ENCODE measurements at places on chromosomes 5 and 9. TPM values are rescaled to one million over a fixed set of nuclear protein-coding genes. Genes with fewer than 3 reads are reported as not detected.

- DNase-seq = no peak
These were observed 287.4 kb upstream of the ARRDC3 start for GRCh38 chr5:91670563-91670962.

DNA sequence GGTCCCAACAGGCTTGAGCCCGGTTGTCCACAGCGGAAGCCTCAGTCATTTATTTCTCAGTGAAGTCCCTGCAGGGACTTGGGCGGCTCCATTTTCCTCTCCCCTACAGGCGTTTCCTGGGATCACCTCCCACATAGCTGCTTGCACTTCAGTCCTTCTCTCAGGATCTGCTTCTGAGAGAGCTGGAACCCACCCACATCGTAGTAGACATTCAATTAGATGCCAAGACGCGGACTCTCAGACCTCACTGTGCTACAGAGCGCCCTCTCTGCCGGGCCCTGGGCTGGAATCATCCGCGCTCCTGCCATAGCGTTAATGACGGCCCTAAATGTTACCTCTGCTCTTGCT lies 54.0 kb upstream of the ROR2 start:
- no peak for DNase-seq

GRCh38 chr9:111298731-111299598 lies 31.1 kb downstream of the OR2K2 start:
- peak; percentile 77 for DNase-seq

Gene C9orf50
- total RNA-seq = not detected

Gene GKAP1
- 2.2 TPM for total RNA-seq

- no peak for DNase-seq
These were observed 654.6 kb downstream of the ELAVL2 start for GRCh38 chr9:23171479-23171878.

DNA sequence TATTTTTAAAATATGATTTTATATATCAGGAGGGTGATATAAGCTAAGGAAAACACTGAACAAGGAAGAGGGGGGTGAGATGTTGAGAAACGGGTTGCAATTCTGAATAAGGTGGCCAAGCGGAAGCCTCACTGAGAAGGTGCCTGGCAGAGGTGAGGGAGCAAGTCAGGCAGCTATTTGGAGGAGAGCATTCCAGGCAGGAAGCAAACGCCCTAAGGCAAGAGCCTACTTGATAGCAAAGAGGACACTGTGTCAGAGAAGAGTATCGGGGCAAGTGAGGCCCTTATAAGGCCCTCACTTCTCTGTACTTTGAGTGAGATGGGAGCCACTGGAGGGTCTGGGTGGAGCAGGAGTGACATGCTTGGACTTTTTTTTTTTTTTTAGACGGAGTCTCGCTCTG lies 8.0 kb upstream of the CTNNA1 start:
- DNase-seq = no peak

GRCh38 chr5:34022121-34022705 lies 14.4 kb upstream of the AMACR start:
- no peak for DNase-seq

DNA sequence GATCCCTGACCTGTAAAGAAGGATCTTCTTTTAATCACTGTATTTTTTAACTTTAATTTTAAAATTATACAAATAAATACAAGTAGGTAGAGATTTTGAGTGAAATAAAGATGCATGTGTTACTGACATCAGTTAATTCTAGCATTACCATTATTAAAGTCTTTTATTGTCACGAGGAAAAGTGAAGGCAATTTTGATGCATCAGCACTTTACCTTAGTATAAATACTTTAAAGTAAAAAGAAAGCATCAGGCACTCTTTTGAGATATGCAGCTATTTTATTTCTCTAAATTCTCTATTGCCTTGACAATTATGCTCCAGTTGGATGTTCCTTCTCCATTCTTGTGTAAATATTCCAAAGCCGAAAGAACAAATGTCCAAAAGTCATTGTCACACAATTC lies 4.6 kb downstream of the HTR1A start:
- DNase-seq = no peak

DNA sequence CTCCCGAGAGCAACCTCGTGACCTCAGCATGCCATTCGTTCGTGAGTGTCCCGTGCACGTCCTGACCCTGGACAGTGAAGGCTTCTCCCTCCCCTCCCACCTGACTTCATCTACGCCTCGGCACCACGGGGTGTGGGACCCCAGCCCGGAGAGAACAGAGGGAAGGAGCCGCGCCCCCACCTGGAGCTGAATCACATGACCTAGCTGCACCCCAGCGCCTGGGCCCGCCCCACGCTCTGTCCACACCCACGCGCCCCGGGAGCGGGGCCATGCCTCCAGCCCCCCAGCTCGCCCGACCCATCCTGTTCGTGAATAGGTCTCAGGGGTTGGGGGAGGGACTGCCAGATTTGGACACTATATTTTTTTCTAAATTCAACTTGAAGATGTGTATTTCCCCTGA lies 38.3 kb upstream of the FCN2 start:
- DNase-seq = no peak

DNA sequence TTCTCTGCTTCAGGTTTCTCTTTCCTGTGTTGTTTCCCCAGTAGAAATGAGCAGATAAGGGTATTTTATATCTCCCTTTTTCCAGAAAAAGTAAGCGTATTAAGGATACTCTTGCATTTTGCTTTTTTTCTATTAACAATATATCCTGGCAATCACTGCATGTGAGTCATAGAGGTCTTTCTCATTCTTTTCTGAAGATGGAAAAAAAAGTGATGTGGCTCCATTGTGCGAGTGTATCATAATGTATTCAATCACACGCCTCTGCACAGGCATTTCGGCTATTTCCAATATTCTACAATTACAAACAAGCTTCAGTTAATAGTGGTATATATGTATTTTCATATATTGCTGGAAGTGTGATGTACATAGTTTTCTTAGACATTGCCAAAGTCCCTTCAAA lies 155.9 kb downstream of the MED27 start:
- DNase-seq = no peak

- DNase-seq = no peak
These were observed 67.4 kb downstream of the VCAN start for GRCh38 chr5:83538786-83539462.

Gene PCDHGB7
- 11.2 TPM for total RNA-seq

Gene LRRC70
- 1.3 TPM for total RNA-seq

Gene SLC34A3
- total RNA-seq = under 0.01 TPM

- peak; percentile 97 for DNase-seq
These were observed 31.2 kb upstream of the SLC28A3 start for GRCh38 chr9:84371737-84372136.

GRCh38 chr9:90107040-90107725 lies 502.4 kb downstream of the GADD45G start:
- DNase-seq = no peak

- DNase-seq = no peak
These were observed 17.6 kb downstream of the ALDOB start for GRCh38 chr9:101417977-101418376.

DNA sequence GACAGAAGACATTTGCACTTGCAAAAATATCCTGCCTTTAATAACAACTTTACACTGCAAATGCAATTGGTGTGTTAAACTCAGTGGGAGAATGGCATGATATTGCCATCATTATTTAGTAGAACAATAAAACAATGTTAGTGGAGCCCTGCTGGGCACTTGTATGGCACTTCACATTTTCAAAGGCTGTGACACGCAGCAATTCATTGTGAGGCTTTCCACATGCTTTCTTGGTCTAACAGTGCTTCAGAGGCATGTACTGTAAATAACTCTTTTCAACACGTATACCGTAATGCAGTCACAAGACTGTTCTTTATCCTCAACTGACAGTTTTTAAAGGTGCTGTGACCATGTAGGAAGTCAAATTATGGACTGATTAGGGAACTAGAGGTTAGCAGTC lies 155.5 kb upstream of the EPB41L4A start:
- DNase-seq = no peak

DNA sequence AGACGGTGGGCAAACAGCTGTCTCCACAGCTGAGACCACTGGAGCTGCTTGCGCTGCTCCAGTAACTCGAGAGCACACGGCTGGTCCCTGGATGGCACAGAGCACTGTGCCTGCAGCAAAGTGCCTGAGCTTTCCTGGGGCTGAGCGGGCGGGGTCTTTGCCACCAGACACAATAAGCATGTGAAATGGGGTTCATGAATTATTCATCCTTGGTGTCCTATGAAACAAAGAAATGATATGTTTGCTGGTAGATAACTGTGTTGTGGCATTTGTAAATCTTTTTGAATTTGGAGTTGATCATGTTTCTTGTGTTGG lies 151.7 kb upstream of the MPDZ start:
- DNase-seq = no peak

Gene RPL35
- total RNA-seq = 1,986 TPM

Gene MYMK
- total RNA-seq = not detected

DNA sequence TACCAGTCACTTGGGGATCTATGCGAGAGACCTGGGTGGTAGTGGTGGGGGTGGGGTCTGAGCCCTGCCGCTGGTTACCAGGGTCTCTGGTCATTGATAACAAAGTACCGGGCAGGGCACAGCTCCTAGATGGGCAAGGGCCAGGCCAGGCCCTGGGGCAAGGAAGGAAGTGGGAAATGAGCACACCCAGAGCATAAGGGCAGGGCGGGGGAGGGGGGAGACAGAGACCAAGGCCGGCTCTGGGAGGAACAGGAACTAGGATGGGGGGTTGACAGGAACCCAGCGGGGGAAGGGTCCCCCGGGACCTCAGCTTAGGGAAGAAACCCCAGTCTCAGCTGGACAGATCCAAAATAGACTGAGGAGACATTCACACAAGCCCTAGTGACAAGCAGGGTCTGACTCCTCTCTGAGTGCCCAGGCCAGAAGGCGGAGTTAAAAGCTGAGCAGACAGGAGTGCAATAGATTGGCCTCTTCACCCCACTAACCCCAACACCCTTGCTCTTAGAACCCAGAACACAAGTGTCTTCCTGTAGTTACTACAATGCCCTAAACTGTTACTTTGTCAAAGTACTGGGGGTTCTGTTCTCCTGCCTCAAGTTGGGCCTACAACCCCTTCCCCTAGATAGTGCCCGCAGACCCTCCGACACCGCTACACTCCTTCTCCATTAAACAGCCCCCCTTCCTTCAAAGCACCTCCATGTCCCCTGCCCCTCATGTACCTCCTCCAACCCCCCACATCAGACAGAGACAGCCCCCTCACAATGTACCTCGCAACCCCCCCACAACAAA lies 628 bp downstream of the ATOSB start:
- DNase-seq = peak; percentile 39

Gene AQP7
- total RNA-seq = not detected

DNA sequence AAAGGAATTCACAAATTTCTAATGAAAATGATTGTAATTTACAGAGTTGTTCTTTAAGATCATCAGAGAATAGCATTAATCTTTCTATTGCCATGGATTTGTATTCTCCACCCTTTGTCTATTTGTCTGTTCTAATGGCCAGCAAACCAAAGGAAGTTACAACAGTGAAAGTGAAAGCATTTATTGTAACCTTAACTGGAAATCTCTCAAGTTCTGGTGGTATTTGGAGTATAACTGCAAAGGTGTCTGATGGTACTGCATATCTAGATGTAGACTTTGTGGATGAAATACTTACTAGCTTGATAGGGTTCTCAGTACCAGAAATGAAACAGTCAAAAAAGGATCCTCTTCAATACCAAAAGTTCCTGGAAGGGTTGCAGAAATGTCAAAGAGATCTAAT lies 21.7 kb downstream of the RMI1 start:
- DNase-seq = peak; percentile 42
